ENCODE measurements at places on chromosomes 16 and 17. TPM values are rescaled to one million over a fixed set of nuclear protein-coding genes. Genes with fewer than 3 reads are reported as not detected.

GRCh38 chr17:14318109-14318917 is 17.4 kb downstream of the HS3ST3B1 start:
- no peak for DNase-seq

GRCh38 chr17:55340686-55341085 is 75.9 kb downstream of the HLF start:
- no peak for DNase-seq

GRCh38 chr16:3549906-3550305 is 27.3 kb downstream of the NLRC3 start:
- DNase-seq = no peak

GRCh38 chr17:57486882-57487301 is 230.6 kb downstream of the MSI2 start:
- DNase-seq = no peak

GRCh38 chr16:29784157-29784556 is 6.1 kb downstream of the ZG16 start:
- no peak for DNase-seq

GRCh38 chr16:58114827-58115825 is 14.1 kb downstream of the CFAP20 start:
- no peak for DNase-seq

DNA sequence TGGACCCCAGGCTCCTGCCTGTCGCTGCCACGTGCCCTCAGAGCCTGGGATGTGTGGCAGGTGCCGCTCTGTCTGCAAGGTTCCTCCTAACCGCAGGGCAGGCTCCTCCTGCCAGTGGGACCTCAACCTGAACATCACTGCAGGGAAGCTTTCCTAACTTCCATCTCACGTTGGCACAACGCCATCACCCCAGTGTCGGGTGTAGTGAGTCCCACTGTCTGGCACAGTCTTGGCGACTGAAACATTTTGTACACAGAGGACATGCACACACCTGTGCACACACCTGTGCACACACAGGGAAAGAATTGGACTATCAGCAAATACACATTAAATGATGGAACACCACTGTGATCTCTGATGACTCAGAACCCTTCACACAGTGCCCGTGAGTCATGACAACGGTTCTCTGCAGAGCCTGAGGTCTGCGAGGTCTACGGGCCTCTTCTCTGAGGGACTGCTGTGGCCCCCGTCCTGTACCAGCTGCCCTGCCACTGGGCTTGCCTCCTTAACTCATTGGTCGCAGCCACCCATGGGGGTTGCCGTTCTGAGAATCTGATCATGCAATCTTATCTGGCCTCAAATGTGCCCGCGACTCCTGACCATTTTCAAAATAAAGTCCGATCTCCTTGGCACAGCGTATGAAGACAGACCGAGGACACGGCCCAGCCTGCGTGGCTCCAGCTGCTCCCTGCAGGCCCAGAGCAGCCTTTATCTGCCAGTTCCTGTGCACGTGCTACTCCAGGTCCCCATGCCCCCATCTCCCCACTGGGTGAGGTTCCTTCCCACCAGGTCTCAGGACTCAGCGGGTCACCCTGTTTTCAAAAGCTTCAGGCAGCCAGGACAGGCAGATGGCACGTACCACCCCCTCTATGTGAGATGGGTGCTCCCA is 7.6 kb downstream of the CCDC57 start:
- peak; percentile 91 for DNase-seq

- DNase-seq = peak; percentile 66
Measured at GRCh38 chr17:77120868-77121267, 19.9 kb upstream of the SEC14L1 start.

GRCh38 chr17:53249036-53249435 is 573.7 kb upstream of the KIF2B start:
- no peak for DNase-seq

GRCh38 chr17:80986816-80987475 is 4.7 kb upstream of the CHMP6 start:
- no peak for DNase-seq

GRCh38 chr16:28923652-28924398 is 1.2 kb downstream of the RABEP2 start:
- no peak for DNase-seq

DNA sequence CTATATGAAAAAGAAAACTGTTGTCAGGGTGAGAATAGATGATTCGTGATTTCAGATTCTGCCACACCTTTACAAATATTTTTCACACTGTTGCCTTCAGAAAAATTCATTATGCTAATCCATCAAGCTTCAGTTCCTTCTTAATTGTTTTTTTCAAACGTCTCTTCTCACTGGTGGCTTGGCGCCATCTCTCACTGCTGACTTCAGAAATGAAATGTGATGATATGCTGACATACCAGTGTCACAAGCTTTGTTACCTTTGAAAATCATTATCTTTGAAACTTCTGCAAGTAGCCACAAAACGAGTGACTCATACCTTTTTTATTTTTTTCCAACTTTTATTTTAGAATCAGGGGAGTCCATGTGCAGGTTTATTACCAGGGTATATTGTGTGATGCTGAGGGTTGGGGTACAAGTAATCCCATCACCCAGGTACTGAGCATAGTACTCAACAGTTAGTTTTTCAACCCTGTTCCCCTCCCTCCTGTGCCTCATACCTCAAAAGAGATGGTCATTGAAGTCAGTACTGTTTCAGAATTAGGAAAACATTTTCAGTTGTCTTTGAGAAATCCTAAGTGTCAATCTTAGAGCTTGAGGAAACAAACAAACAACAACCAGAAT is 14.0 kb upstream of the KRT222 start:
- DNase-seq = no peak

- no peak for DNase-seq
Measured at GRCh38 chr16:85011846-85012284, 530 bp upstream of the ZDHHC7 start.

DNA sequence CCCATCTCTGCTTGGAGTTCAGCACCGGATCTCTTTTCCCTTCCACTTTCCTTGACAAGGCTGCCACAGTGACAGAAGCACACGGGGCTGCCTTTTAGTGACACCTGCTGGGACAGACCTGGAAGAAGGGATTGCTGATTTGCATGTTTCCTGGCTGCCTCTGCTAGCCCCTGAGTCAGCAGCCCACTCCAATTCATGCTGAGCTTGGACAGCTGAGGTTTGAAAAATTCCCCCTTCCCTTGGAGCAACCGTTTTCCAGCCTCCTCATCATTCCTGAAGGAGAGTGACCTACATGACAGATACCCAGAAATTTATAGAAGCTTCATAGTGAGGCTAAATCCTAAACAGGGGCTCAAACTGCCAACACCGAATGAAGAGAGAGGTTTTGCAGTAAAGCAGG is 18.8 kb upstream of the RBL2 start:
- peak; percentile 88 for DNase-seq

DNA sequence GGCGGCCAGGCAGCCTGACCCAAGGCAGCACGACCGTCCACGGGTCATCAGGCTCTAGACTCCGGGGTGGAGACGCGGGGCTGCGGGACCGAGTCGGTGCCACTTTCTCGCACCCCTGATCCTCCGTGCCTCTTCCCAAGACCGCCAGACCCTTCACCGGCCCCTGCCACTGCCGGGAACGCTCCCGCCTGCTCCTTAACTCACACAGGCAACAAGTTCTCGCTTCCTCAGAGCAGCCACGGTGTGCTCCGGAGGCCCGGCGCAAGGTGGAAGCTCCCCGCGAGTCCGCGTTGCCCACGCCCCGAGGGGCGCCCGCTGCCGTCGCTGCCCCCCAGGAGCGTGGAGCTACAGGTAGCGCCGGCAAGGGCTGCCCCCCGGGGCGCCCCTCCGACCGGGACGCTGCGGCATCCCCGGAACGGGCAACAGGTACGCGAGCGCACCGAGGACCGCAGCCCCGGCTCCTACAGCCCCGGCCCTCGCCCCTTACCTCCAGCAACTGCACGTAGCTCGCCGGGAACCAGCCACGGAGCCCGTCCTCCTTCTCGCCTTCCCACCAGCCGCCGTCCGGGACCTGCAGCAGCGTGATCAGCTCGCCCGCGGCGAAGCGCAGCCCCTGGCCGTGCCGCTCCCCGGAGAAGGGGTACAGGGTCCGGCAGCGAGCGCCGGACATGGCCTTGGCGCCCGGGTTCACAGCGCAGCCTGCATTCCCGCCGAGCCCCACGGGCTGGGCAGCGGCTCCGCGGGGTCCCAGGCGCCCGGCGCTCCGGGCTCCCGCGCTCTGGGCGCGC is 491 bp downstream of the GAS7 start:
- DNase-seq = no peak

DNA sequence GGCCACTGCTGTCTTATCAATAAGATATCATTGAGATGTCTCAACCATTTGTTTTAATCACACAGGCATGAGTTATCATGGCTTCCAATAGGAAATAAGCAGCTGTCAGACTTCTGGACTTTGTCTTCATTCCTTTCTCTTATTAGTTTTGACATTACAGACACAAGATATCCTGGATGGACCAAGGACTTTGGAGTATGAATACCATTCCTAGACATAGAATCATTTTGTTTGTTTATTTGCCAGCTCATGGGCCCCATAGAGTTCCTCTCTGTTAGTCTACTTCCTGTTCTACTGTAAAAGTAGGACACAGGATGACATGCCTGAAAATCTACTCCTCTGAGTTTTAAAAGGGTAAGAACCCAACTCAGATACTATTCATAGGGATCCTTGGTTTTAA is 77.7 kb upstream of the KCNJ16 start:
- DNase-seq = no peak

DNA sequence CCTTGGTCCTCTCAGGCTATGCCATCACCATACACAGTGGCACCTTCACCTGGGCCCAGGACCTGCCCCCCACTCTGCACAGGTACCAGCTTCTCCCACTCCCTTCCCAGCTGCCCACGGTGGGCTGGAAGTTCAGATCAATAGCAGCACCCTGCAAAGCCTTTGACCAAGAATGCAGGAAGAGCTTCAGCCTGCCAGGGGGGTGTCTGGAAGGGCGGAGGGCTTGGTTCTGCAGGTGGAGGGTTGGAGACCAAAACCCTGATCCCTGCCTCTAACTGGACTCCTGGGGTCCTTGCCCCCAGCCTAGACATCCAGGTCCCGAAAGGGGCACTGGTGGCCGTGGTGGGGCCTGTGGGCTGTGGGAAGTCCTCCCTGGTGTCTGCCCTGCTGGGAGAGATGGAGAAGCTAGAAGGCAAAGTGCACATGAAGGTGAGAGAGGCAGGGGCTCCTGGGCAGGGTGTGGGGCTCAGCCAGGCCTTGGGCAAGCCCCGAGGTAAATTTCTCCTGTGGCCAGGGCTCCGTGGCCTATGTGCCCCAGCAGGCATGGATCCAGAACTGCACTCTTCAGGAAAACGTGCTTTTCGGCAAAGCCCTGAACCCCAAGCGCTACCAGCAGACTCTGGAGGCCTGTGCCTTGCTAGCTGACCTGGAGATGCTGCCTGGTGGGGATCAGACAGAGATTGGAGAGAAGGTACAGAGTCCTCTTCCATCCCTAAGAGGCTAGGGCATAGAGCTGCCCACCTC is 34.3 kb downstream of the ABCC3 start:
- DNase-seq = no peak

DNA sequence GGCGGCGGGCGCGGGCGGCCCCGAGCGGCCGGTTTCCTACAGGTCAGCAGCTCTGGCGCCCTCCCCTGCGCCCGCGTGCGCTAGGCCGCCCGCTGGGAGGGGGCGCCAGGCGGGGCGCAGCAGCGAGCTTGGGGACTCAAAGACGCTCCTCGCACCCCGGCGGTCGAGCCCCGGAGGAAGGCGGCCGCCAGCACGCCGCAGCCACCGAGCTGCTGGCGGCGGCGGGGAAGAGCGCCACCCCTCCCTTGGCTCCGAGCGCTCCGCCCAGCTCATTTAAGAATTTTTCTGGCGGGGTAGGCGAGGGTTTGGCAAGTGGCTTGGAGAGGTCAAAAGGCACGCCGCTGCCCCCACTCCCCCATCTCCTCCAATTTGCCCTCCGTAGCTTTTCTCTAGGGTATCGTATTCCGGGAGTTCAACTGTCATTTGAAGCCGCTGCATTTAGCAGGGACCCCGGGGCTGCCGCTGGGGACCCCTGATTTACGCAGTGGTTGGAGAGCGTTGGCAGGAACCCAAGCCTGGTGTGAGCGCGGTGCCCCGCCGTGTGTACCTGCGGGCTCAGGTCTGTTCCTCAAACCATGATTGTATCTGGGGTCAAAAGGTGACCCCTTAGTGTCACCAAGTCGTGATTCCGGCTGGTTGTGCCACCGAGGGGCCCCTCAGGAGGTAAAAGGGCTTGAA is 59.5 kb upstream of the GSE1 start:
- peak; percentile 41 for DNase-seq

GRCh38 chr16:51434567-51435198 is 283.6 kb upstream of the SALL1 start:
- DNase-seq = no peak

DNA sequence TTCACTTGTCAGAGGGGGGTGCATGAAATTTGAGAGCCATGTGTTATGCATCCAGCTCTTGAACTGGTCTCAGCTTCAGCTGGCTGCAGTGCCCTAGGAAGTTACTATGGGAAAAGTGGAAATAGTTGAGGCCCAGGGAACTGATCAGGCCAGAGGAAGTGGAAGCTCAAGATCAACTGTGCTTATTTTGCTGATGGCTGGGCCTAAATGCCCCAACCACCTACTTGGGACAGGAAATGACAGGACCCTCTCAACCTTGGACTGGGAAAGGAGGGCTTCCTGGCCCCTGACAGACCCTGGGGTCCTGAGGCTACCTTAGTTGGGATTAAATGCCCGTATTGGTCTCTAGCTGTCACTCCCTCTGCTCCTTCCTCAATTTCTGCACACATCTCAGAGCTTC is 1.2 kb upstream of the TAOK2 start:
- DNase-seq = no peak

DNA sequence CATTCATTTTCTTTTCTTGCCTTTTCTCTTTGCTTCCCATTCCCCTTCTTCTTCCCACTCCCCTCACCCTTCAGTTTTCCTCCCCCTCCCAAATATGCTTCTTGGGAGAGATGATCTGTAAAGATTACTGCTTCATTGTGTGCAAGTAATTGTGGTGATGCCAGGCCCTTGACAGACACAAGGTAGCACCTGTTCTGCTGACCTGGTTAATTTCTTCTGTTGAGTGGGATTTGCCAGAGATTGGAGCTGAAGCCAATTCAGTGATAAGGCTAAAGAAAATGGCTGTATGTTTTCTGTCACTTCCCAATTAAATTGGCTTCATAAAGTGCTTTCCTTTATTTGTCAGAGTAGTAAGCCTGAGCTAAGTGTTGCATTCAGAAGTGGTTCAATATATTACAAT is 44.5 kb downstream of the AATF start:
- DNase-seq = no peak

Gene GNG13
- not detected for total RNA-seq

Gene TMEM132E
- not detected for total RNA-seq

Gene KRT33B
- not detected for total RNA-seq

Gene TBC1D26
- total RNA-seq = not detected

Gene RGS11
- total RNA-seq = not detected

Gene CD300LB
- not detected for total RNA-seq

Gene FBXW10
- total RNA-seq = not detected

Gene CDRT15
- total RNA-seq = not detected

Gene CCDC92B
- not detected for total RNA-seq

Gene NOL11
- total RNA-seq = 81.0 TPM

Gene KRT27
- not detected for total RNA-seq

Gene EPN3
- total RNA-seq = not detected

Gene CRYM
- total RNA-seq = 0.67 TPM

Gene RBFOX1
- not detected for total RNA-seq

Gene CTRB2
- total RNA-seq = not detected

Gene ITGAL
- 0.17 TPM for total RNA-seq
